ENCODE measurements at places on chromosomes 11 and 22. TPM values are rescaled to one million over a fixed set of nuclear protein-coding genes. Genes with fewer than 3 reads are reported as not detected.

The PTPRJ gene
- total RNA-seq: 53.2 TPM

The FGF19 gene
- not detected for total RNA-seq

The TRPM5 gene
- not detected for total RNA-seq

DNA sequence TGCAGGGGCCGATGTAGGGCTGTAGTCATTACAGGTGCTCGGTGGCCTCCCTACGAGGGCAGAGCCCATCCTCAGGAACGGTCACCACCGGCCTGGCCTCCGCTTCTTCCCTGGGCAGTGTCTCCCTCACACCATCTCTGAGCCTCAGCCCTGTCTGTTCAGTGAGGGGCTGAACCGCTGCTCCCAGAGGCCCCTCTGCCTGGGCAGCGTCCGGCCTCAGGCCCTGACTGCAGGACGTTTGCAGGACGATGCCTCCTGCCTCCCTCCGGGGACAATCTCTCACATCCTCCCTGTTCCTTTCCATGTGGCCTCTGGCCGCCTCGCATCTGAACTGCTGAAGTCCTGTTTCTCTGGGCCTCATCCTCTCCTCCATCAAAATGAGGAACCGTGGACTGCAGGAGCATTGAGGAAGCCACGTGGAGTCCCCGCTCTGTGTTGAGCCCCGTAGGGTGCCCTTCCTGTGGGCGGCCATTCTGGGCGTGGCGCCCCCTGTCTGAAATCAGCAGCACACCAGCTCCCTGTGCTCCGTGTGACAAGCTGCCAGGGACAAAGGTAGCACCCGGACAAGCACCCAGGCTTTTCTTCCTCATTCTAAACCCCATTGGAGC lies 933.5 kb downstream of the BRD1 start:
- DNase-seq: no peak

DNA sequence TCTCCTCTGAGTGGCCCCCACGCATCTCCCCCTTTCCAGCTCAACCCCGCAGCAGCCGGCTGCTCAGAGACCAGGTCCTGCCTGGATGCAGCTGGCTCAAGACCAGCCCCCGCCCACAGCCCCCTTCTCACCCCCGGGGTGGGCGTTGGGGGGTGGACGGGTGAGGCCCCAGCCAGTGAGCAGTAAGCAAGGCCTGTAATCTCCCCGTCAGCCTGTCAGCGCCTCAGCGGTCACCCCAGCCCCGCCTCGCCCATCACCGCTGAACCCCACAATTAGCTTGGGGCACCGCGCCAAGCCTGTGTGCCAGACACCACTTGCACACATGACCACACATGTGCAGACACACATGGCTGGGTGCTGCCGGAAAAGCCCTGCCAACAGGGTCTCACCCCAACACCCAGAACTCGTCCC lies 5.9 kb downstream of the PLXNB2 start:
- DNase-seq: no peak

DNA sequence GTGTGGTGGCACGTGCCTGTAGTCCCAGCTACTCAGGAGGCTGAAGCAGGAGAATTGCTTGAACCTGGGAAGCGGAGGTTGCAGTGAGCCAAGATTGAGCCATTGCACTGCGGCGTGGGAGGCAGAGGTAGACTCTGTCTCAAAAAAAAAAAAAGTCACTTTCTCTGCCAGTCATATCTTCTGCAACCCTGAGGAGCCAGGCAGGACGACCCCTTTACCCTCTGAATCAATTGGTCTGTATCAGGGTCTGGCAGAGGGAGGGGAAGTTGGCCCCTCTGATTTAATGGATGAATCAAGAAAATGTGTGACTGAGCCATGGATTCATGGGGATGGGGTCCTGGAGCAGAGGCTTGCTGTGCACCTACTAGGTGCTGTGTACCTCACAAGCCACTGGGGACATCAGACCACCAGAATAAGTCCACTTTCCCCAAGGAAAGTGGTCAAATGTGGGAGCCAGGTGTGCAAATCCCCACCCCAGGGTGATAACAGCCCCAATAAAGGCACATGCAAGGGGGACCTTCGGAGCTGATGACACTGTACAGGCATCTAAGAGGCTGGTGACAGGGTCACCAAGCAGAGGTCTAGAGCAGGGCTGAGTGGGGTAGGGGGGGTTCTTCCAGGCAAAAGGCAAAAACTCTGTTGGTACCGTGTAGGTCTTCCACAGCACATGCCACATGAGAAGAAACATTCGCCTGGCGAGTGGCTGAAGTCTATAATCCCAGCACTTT lies 29.0 kb downstream of the TXN2 start:
- DNase-seq: peak; percentile 21

GRCh38 chr22:44389181-44389580 lies 76.4 kb upstream of the SHISAL1 start:
- no peak for DNase-seq

DNA sequence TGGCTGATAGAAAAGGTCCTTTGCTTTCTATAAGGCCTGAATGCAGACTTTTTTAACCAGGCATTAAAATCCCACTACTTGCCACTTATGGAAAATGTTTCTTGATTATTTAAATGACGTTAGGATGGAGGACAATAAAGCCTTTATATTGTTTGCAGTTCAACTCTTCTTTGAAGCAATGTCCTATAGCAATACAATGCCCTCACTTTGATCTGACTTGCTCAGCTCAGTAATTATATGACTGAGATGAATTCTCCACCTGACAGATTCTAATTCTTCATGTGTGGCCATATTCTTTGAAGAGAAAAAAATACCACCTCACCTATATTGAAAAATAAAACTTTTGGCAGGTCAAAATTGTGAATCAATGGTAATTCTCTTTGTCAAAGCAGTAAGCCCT lies 182.0 kb upstream of the MTMR2 start:
- no peak for DNase-seq

DNA sequence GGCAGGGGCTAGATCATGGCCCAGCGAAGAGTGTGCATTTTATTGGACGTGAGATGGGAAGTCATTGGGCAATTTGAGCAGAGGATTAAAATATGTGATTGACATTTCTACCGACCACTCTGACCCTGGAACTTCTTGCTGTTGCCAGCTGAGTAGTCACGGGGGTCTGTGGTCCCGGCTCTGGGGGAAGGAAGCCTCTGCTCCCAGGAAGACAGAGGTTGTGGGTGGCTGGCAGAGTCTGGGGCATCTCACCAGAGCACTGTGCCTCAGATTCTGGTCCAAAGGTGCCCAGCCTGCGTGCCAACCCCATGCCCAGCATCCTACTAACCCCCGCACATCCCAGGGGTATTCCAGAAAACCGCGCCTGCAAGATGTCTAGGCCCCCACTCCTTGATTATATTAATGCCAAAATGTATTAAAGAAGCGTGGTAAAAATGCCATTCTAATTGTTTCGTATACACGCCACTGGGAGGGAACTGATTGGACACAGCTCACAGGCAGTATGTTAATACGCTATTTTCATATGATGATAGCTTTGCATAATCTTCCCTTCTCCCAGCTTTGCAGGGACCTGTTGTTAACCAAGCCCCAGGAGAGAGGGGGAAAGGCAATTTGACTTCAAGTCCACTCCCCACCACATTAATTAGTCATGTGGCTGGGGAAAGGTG lies 25.3 kb upstream of the LMO1 start:
- no peak for DNase-seq
